ENCODE measurements at places on chromosomes 1 and 21.

DNA sequence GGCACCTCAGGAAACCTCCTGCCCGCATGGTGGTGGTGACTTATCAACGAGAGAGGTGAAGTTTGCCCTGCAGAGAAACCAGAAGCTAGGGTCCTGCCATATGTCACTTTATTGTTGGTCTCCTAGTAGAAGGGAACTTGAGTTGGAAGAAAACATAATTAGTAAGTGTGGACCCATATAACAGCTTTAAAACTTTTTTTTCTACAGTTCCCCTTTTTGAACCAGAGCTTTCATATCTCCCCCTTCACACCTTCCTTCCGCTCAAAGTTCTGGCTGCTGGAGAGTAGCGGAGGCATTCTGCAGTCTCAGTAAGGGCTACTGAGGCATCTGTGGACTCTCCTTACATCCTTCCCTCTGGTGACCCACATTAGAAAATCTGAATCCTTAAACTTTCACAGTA is 48.9 kb downstream of the PHC2 start:
- no peak for DNase-seq

- peak; percentile 56 for DNase-seq
Measured at GRCh38 chr1:150149271-150150132, at the start of gene PLEKHO1. Gene PLEKHO1 (plus strand): TSS chr1:150149916. CDS start chr1:150150258, 342 bp downstream.

DNA sequence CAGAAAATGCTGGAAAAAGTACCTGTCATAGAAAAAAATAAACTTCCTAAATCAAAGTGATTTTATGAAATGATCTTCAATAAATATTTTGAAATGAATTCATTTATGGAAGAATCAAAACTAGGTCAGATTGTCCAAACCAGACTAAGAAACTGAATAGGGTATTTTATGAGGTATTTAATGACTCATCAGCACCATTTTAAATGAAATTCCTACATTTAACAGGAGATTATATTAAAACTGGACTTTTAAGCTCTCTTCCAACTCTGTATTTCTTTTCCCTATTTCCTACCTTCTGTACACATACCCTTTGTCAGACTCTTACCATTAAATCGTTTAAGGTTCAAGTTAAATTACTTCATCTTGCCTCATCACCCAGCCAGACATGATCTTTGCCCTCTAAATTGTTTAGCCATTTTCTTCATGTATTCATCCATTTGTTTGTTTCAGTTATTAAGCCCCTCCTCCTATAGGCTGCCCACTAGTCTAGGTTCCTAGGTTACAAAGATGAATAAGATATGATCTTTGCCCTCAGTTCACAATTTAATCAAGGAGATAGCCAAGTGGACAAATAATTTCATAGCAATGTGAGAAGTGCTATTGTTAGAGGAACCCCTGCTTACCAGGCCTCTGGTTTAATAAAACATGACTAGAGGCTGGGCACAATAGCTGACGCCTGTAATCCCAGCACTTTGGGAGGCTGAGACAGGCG is 25.0 kb downstream of the TATDN3 start:
- DNase-seq = no peak

- no peak for DNase-seq
Measured at GRCh38 chr1:21165646-21166045, 11.1 kb downstream of the EIF4G3 start.

GRCh38 chr1:161505686-161506085 is 429 bp downstream of the FCGR2A start:
- DNase-seq = no peak

GRCh38 chr1:59520194-59520593 is 223.3 kb downstream of the FGGY start:
- DNase-seq = no peak

DNA sequence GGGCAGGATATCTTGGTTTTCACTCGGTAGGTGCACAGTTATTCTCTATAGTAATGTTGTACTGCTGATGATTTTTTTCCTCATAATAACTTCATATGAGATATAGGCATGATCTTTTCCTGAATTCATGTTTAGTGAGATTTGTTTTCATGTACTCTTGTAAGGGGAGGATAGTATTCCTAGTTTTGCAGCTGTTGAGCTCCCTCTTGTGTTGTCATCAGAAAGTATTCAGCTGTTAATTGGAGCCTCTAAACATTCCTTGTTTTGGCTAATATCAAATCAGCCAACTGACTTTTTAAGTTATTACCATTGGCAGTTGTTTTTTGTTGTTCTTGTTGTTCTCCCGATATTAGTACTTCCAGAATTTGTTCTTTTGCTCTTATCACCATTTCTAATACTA is 24.4 kb downstream of the OR10R2 start:
- DNase-seq = no peak

- DNase-seq = no peak
Measured at GRCh38 chr1:156641761-156642264, at the start of gene BCAN. Gene BCAN (plus strand): TSS chr1:156642117. CDS start chr1:156646055, 3,938 bp downstream.

- no peak for DNase-seq
Measured at GRCh38 chr1:224740685-224741052, 124.6 kb downstream of the CNIH3 start.
